ENCODE measurements at places on chromosomes 6 and 20.

DNA sequence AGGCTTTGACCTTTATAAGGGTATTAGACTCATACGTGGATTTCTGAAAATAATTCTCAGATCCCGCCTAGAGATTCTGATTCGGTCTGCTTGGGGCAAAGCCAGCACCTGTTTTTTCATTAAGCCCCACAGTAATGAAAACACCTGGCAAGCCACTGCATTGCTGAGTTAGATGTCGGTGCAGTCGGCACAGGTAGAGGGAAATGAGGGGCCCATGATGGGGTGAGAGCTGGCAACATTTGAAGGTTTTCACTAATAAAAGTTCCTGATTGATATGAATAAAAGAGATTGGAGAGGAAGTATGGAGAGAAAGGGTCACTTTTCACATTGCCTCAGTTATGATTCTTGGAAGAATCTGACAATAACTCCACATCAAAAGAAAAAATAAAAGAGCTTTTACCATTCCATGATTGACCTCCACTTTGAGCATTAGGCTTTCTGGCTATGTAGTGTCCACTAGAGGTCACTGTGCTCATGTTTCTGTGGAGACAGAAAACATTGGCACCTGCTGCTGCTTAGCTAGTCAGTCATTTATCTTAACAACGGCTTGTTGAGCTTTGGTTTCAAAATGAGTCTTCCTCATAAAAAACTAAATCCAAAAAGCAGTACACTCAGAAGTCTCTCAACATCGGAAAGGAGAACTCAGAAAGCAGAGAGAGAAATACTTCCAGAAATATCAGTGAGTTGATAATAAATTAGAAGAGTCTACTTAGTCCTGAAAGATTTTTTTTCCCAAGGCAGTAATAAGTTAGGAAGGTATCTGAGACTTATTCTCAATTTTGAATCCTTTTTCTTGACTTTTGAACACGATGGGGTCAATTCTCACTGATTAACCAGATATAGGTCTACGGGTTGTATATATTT, 53.3 kb upstream of the KLHL31 start:
- no peak for DNase-seq

DNA sequence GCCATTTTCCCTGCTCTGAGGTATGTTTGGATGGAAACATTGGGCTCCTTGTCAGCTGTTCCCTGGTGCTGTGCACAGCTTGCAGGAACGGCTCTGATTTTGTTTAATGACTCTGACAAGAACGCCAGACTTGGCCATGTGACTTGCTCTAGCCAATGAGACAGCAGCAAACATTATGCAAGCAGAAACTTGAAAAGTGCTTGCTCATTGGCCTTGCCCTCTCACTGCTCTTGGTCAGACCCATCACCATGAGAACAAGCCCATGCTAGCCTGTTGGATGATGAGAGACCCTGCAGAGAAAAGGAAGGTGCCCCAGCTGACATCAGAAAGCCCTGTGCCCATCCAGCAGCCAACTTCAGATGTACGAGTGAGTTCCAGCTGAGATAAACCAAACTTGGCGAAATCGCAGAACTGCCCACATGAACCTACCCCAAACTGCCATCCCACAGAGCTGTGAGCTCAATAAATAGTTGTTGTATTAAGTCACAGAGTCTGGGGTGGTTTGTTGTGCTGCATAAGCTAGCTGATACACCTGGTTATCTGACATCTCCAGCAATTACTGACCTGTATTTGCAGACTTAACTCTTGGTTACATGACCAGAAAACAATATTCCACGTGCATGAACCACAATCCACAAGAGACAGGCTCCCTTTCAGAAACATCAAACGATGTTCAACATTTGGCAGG, 96.9 kb downstream of the JPH2 start:
- no peak for DNase-seq

DNA sequence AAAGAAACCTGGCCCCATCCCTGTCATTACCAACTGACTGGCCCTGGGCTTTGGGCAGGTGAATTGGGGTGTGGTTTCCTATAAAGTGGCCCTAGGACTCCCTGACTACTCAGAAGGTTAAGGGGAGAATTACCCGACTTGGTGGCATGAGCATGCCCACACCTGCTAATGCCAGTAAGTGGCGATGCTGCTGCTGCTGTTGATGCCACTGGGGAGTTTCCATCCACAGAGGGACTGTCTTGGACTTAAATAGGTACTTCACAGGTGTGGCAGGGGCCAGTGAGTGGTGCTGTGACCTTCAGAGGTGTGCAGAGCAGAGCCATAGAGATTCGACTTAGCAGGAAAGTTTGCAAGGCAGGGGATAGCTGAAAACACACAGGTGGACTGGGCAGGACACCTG, 32.6 kb upstream of the MDFI start:
- DNase-seq, result no peak

DNA sequence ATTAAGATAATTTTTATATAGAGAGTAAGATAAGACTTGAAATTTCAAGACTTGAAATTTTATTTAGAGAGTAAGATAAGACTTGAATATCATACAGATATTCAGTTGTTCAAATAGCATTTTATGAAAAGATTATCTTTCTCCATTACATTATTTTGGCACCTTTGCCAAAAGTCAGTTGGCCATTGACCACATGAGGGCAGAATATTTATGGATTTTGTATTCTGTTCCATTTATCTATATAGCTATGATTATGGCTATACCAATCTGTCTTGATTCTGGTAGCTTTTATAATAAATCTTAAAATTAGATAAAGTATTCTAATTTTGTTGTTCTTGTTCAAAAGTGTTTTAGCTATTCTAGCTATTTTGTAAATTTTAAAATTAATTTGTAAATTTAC, 537.9 kb upstream of the GJE1 start:
- DNase-seq, result no peak

GRCh38 chr20:61413752-61414151, 161.7 kb downstream of the CDH4 start:
- no peak for DNase-seq

Data from left forelimb (tissue), 1 donor.